Activated CD4-positive, alpha-beta T cell treated with anti-CD3 and anti-CD28 coated beads, Interleukin-2, amount 10 ng/mL, durations not matched to agents 7 days and 5 days (primary cell): ENCODE measurements at places on chromosomes 11 and 22.

DNA sequence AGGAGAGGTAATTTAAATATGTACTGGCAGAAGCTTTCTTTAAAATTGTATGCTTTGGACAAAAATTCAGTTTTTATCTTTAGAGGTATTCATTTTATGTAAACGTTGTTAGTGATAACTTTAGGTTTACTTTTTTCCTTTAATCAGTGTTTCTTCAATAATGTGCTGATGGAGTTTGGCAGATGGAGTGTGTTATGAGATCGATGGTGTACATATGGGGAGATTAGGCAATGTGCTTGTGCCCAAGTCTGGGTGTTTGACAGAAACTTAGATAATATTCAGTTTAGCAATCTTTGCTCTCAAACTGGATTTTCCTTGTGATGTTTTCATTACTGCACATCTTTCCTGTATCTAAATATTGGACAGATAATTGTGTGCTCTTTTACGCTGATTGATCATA, 425.4 kb downstream of the JRKL start:
- DNase-seq, result no peak

- no peak for DNase-seq
Observed at GRCh38 chr11:10688401-10688800, 5.2 kb downstream of the IRAG1 start.

DNA sequence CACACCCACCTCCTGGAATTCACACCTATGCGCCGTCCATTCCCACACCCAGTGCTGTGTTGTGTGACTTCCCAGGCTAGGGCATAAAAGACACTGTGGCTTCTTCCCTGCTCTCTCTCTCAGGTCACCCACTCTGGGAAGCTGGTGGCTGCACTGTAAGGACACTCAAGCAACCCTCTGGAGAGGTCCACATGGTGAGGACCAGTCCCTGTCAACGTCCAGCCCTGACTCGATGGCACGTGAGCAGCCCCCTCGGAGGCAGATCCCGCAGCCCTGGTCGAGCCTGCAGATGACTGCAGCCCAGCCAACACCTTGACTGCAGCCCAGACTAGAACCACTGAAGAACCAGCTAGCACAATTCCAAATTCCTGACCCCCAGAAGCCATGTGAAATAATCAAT, 16.2 kb downstream of the CBX7 start:
- DNase-seq, result no peak

DNA sequence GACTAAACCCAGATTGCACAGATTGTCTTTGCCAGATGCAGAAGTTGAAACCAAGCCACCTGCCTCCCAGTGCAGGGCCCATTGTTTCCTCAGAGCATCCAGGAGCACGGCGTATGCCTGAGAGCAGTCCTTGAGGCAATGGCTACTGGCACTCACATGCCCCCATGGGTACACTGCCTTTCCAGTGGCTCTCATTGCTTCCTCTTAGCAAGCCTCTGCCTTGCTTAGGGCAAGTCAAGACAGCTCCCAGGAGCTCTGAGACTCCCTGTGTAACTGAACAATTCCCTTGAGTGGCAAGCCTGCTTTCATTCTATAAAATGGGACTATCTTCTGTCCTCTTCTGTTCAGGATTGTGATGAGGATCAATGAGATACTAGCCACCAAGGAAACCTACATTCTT, 4.1 kb downstream of the SYTL2 start:
- DNase-seq, result no peak

DNA sequence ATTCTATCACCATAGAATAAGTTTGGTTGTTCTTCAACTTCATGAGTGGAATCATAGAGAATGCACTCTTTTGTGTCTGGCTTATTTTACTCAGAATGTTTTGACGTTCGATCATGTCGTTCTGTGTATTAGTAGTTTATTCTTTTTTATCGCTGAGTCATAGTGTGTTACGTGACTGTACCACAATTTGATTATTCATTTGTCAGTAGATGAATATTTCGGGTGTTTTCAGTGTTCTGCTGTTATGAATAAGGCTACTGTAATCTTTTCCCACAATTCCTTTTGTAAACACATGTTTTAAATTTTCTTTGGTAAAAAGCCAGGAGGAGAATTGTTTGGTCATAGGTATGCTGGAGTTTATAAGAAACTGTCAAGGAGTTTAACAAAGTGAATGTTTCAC, 279.9 kb upstream of the B3GAT1 start:
- DNase-seq, result no peak

DNA sequence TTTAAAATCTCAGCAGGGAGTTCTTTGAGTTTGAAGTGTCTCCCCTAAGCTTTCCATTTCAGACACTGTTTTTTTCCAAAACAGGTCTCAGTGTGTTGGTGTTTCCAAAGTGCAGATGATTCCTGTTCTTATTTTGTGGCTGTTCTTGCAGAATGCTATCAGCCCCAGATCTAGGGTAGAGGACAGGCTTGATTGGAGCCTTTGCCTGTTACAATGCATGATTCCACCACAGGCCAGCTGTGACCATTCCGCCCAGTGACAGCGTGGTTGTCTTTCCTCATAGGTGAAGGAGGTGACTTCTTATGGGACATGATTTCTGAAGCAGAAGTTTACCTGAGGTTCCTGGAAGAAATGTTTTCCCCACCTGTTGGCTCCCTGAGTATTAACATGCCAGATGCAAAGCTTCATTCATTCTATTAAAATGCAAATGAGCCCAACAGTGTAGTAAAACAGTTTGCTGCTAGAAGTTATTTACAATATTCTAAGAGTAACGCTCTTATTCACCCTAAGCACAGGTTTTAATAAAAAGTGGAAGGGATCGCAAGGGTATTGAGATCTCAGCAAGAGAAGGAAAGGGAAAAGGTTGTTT, 36.9 kb upstream of the BIRC3 start:
- DNase-seq, result no peak

GRCh38 chr11:44244639-44245310, 65.2 kb downstream of the ALX4 start:
- no peak for DNase-seq

DNA sequence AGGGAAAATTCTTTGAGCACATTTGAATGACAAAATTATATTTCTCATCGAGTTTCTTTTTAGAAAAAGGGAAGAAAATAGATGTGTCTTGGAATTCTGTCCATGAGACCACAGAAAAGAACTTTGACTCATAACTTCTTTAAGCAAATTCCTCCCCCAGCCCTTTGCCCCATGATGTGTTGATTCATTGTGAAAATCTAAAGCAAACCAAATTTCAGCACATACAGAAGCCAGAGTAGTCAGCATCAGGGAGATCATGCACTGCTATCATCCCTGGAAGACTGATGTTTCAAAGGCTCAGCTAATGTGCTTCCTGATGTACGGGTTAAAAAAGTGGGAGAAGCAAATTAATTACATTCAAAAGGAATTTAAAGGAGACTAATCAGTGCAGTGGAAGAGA, 159.7 kb downstream of the FAT3 start:
- no peak for DNase-seq

DNA sequence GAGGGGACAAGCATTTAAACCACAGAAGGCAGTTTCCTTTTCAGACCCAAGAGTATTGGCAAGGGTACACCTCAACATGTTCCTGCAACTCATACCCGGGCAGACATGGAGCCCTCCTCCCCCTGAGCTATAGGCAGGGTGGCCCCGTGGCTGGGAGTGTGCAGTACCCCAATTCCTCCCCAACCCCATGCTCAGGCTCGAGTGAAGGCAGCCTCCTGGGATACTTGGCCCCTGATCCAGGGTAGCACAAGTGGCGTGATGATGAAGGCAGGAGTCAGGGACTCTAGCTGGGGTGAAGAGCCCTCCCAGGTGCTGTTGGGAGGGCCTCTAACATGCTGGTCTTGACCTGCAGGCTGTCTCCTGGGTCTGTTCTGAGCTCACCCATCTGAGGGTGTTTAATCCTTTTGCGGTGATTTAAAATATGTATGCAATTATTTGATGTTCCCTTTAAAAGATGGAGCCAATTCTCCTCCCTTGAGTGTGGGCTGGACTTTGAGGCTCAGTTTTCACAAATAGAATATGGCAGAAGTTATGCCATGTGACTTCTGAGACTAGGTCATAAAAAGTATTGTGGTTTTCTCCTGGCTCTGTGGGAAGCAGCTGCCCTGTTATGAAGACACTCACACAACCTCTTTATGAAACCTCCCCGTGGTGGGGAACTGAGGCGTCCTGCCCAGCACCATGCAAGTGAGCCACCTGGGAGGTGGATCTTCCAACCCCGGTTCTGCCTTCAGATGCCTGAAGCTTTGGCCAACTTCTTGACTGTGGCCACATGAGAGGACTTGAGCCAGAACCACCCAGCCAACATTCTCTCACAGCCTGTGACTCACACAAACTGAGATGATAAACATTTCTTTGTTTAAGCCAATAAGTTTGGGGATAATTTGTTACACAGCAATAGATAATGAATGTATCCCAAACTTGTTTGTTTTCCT, 54.7 kb upstream of the NECTIN1 start:
- no peak for DNase-seq

DNA sequence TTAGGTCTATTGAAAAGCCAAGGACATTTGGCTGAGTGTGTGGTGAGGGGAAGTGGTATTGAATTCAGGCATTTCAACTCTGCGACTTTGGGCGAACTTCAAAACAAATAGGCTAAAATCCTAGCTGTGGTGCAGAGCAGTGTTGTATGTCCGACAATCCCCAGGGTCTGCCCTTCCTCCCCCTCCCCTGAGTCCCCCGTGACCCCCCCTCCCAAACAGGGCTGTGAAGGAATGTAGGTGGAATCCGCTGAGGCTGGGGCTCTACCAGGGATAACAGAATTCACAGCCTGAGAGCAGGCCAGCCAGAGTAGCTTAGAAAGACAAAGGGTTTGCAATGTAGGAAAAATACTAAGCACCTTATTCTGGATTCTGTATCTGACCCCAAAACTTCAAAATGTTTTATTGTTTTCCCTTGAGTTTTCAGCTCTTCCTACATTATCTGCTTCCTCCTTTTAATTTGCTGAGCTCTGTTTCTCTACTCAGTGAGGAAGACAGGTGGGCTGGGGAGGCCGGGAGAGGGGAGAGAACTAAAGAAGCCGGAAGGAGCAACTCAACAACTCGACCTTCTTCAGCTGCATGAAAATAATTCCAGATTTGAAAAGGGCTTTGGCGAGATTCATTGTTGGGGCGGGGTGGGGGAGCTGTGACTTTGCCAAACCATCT, 315.2 kb downstream of the BLID start:
- DNase-seq, result no peak

GRCh38 chr22:41844513-41844912, 11.6 kb downstream of the SREBF2 start:
- DNase-seq, result no peak

DNA sequence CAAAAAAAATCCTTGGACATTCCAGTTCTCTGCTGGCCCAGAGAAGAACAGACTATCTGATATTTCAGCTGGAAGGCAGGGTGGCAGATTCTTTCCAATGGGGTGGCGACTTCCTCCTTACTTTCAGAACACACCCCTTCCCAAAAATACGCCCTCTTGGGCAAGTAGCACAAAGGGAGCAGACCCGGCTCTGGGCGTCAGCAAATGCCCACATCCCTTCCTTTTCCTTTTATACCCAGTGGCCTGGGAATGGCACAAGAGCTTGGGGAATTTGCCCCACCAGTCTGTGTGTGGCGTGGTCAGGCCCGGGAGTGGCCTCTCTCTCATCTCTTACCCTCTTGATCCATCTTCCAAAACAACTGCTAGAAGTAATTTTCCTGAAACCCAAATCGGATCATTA, 33.0 kb upstream of the NUP160 start:
- DNase-seq, result no peak

GRCh38 chr11:95093548-95093947, 3.9 kb downstream of the ENDOD1 start:
- no peak for DNase-seq

- DNase-seq, result no peak
Observed at GRCh38 chr11:64334764-64335735, 5.0 kb upstream of the CCDC88B start.

GRCh38 chr22:29062286-29062821, 723 bp upstream of the C22orf31 start:
- no peak for DNase-seq

GRCh38 chr11:84130646-84131427, 844.7 kb upstream of the CCDC90B start:
- DNase-seq, result no peak

GRCh38 chr22:38276166-38276565, 3.4 kb upstream of the TMEM184B start:
- DNase-seq, result no peak

DNA sequence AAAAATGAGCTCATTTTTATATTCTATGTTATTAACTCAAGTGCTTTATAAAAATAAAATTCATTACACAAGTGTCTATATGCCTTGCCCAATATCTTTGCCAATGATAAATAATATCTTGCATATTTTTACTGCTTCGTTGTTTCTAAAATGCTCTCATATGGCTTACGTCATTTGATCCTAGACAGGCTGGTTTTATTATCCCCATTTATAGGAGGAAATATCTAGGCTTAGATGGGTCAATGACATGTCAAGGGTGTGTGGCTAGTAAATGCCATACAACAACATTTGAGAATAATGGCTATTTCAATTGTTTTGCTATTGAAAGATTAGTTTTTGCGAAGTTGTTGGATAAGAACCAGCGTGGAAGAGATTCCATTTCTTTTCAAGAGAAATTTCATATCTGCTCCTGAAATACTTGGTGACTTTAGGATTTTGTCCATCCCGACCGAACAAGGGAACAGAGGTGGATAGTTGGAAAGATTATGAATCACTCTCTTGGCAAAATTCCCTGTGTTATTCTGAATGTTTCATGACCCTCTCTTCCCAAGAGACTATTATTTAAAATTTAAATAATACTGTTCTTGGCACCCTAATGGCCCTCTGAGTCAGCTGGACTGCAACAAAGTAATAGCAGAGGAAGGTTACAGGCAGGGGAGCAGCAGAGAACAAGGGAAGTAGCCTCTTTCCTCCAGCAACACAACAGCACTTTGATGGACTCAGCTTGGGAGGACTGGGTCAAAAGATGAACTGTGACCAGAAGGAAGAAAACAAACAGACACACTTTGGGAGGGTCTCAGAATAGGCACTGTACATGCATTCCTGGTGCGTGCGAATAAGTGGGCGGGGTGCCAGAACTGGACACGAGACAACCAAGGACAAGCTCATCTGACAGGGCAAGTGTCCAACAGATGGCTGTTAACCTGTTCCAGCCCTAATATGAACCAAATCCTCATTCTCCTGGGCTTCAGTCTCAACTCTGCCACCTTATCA, 94.5 kb downstream of the ME3 start:
- no peak for DNase-seq

- DNase-seq, result no peak
Observed at GRCh38 chr11:89327885-89328284, 150.2 kb downstream of the TYR start.

GRCh38 chr11:37115963-37116362, 517.9 kb upstream of the RAG2 start:
- DNase-seq, result no peak

- DNase-seq, result no peak
Observed at GRCh38 chr11:82815406-82815805, 81.7 kb upstream of the FAM181B start.

GRCh38 chr11:35853971-35854370, 89.9 kb upstream of the LDLRAD3 start:
- no peak for DNase-seq

GRCh38 chr11:101860696-101861427, 53.9 kb upstream of the CEP126 start:
- peak; percentile 27 for DNase-seq

- no peak for DNase-seq
Observed at GRCh38 chr11:69480547-69481392, 693 bp upstream of the LINC01488 start.
